ENCODE measurements at places on chromosomes 12 and 14. TPM values are rescaled to one million over a fixed set of nuclear protein-coding genes. Genes with fewer than 3 reads are reported as not detected.

The CCDC197 gene
- 0.60 TPM for total RNA-seq

The ADGRD1 gene
- total RNA-seq, result 59.2 TPM

The FGF23 gene
- not detected for total RNA-seq

The PNMA1 gene
- 36.7 TPM for total RNA-seq

The TAS2R13 gene
- 5.6 TPM for total RNA-seq

The SLC5A8 gene
- total RNA-seq, result not detected

The SYCP3 gene
- total RNA-seq, result 0.65 TPM

The KERA gene
- not detected for total RNA-seq

Measured in aorta (tissue), 5 donors.